ENCODE measurements at places on chromosomes 6 and 20. TPM values are rescaled to one million over a fixed set of nuclear protein-coding genes. Genes with fewer than 3 reads are reported as not detected.

The MATN4 gene
- total RNA-seq: not detected

The PTK7 gene
- 13.9 TPM for total RNA-seq

The OPRL1 gene
- total RNA-seq: 4.4 TPM

GRCh38 chr6:157323966-157324300 lies 614 bp upstream of the TMEM242 start:
- peak; percentile 52 for DNase-seq

DNA sequence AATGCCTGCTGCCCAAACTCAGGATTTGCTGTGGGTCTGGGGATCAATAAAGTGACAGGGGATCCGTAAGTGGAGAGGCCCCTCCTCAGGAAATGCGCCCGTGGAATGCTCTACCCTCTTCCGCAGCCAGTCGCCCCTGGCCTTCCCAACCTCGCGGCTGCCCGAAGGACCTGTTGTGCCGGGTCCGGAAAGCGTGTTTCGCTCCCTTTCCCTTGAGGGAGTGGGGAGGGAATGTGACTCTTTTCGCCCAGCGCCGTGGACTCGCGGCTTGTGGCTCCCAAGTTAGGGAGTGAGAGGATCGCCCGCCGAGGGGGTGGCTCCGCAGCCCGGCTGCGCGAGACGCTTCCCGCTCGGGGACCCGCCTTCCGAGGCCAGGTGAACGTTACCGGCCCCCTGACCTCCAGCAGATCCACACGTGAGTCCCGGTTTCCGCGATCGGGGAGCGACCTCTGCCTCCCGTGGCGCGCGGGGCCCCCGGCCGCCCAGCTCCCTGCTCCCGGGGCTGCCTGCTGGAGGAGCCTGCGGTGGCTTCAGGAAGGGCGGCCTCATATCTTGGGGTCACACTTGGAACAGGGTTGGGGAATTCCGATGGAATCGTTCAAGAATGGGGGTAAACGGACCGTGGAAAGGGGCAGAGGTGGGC lies 666 bp downstream of the TPD52L1 start:
- no peak for DNase-seq
